Psoas muscle (tissue), 8 donors: ENCODE measurements at places on chromosomes 4 and X. TPM values are rescaled to one million over a fixed set of nuclear protein-coding genes. Genes with fewer than 3 reads are reported as not detected.

DNA sequence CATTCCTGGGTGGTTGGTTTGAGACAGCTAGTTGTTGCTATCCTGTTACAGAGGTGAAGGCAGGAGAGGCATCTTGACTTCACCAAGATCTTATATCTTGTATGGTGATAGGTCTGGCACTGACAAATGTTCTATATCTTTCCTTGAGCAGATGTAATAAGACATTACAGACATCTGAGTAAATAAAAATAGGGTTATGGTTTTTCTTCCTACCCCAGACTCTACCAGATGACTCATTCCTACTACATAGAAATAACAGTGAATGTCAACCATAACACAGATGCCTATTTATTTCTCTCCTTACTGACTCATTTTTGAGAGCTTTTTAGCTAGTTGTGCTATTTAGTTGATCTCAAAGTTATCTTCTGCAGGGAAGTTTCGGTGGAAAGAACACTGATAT is 21.9 kb downstream of the HNRNPH2 start:
- no peaks in the 10 kb centered on the region for H3K36me3 ChIP-seq
- no peaks in the 10 kb centered on the region for H3K27me3 ChIP-seq
- DNase-seq, result no peak
- no peak overlapping the region for H3K27ac ChIP-seq
- no peak overlapping the region for H3K4me3 ChIP-seq

GRCh38 chr4:158750379-158750778 is 18.4 kb upstream of the FNIP2 start:
- no peak overlapping the region for H3K27ac ChIP-seq
- H3K4me3 ChIP-seq, result no peak overlapping the region
- DNase-seq, result no peak

GRCh38 chr4:137065311-137065710 is 467.0 kb downstream of the PCDH18 start:
- H3K4me3 ChIP-seq, result no peak overlapping the region
- no peak for DNase-seq
- no peak overlapping the region for H3K27ac ChIP-seq
- H3K4me1 ChIP-seq, result no peaks in the 10 kb centered on the region
- no peaks in the 10 kb centered on the region for H3K27me3 ChIP-seq

NOX1 gene
- total RNA-seq, result not detected

MMRN1 gene
- total RNA-seq, result 0.44 TPM

RNF150 gene
- total RNA-seq, result 12.6 TPM
